ENCODE measurements at places on chromosomes 6 and 20.

DNA sequence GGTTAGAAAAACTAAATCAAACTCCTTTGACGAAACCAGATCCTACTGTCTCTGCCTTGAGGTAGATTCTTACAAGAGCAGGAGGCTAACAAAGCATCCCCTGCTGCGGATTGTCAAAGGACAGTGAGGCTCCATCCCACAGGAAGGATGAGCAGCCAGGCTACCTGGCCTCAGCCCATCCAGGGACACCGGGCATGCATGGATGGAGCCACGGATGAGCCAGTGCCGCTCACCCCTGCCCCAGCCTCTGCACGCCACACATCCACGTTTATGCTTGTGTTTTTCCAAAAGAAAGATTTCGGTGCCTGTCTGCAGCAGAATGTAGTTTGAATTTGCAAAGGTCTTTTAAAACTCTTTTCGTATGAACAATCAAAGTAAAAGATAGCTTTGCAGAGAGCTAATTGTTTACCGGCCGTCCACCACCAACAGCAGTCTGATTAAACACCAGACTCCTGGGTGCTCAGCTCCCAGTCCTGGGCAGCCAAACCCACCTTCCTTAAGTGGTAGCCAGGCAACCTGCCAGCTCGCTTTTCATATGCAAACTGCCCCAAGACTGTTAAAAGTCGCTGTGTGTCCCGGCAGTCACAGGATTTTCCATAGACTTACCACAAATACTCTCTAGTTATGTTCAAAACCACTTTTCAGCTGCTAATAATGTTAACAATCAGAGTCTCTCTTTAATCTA lies 999 bp downstream of the THBS2 start:
- no peak for DNase-seq

DNA sequence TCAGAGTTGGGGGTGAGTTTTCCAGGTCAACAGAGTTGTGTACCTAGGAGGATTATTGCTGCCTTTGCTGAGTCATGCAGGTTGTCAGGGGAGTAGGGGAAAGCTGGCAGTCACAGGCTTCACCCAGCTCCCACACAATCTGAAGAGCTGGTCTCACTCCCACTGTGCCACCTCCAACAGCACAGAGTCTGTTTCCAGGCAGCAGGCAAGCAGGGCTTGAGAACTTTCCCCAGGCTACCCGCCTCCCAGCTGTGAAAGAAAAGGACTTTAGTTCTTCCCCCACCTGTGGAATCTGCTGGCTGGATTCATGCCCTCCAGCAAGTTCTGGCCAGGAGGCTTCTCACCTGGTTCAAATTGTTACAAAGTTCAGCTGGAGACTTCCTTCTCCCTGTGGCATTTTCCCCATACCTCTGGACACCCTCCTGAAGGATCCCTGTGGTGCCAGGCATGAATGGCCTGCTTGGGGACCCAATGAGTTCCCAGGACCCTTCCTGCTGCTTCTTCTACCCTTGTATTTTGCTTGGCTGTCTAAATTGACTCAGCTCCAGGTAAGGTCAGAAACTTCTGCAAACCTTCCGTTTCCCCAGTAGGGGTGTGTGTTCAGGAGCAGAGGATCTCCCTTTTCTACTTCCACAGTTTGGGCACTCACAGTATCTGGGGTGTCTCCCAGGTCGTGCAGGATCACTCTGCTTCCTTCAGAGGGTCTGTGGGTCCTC lies 378.1 kb upstream of the MAN1A1 start:
- no peak for DNase-seq

DNA sequence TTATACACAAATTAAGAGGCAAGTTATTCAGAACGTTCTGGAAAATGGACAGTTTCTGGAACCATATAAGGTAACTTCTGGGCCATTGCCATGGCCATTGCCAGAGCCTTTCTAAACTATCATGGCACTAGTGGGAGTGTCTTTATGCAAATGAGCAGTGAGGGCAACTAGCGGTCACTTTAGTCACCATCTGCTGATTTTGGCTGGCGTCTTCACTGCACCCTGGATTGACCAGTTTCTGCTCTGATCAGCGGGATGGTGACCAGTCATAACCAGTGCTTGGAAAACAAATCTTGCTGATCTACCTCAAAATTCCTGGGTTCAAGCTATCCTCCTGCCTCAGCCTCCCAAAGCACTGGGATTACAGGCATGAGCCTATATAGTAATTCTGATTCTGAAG lies 7.3 kb upstream of the SNTA1 start:
- no peak for DNase-seq

DNA sequence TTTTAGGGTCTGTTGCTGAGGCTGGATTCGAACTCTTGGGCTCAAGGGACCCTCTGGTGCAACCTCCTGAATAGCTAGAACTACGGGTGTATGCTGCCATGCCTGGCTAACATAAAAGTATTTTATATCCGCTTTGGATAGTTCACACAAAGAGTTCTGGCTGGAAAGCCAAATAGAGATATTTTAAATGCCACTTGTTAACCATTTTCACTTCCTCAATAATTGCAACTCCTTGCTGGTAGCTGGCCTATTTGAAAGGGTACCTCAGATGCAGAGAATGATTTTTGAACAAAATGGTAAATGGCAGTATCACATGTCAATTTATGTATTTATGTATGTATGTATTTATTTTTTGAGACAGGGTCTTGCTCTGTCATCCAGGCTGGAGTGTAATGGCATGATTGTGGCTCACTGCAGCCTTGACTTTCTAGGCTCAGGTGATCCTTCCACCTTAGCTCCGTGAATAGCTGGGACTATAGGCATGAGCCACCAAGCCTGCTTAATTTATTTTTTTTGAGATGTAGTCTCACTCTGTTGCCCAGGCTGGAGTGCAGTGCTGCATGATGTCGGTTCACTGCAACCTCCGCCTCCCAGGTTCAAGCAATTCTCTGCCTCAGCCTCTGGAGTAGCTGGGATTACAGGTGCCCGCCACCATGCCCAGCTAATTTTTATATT lies 12.9 kb upstream of the JARID2 start:
- no peak for DNase-seq

- DNase-seq, result no peak
Observed at GRCh38 chr20:37899105-37900045, 3.6 kb upstream of the VSTM2L start.

DNA sequence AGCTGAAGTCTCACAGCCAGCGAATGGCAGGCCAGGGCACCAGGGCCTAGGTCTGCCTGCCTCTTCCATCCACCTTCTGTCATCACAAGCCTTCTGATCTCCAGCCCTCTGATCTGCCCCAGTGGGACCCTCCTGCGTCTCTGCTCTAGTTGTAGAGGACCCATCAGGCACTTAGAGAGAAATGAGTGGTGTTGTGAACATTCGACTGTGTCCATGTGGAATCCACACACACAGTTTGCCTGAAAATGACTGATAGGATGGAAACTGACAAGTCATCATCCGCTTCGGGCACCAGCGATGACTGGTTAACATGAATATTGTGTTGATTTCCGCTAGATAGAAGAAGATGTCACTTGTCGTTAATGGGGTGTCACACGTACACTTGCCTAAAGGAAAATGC lies 221.0 kb downstream of the PTPRT start:
- DNase-seq, result no peak

- no peak for DNase-seq
Observed at GRCh38 chr20:7003598-7003997, 236.1 kb downstream of the BMP2 start.

- DNase-seq, result no peak
Observed at GRCh38 chr6:123028263-123028662, 32.2 kb downstream of the CLVS2 start.

DNA sequence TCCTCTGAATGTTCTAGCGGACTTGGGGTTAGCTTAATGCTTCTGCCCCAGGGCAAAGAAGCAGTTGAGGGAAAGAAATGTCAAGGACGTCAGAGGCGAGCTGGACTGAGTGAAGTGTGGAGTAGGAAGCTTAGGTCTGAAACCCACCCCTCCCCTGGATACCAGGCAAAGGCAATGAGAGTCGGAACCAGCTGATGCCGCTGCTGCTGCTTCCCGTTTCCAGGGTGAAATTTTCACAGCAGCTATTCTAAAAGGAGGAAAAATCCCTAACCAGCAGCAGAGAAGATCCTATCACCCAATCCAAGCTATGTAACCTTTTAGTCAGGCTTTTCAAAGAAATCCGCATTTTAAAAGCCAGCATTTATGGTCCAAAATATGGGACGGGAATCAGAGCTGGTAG lies 564.3 kb downstream of the LMBRD1 start:
- DNase-seq, result no peak

DNA sequence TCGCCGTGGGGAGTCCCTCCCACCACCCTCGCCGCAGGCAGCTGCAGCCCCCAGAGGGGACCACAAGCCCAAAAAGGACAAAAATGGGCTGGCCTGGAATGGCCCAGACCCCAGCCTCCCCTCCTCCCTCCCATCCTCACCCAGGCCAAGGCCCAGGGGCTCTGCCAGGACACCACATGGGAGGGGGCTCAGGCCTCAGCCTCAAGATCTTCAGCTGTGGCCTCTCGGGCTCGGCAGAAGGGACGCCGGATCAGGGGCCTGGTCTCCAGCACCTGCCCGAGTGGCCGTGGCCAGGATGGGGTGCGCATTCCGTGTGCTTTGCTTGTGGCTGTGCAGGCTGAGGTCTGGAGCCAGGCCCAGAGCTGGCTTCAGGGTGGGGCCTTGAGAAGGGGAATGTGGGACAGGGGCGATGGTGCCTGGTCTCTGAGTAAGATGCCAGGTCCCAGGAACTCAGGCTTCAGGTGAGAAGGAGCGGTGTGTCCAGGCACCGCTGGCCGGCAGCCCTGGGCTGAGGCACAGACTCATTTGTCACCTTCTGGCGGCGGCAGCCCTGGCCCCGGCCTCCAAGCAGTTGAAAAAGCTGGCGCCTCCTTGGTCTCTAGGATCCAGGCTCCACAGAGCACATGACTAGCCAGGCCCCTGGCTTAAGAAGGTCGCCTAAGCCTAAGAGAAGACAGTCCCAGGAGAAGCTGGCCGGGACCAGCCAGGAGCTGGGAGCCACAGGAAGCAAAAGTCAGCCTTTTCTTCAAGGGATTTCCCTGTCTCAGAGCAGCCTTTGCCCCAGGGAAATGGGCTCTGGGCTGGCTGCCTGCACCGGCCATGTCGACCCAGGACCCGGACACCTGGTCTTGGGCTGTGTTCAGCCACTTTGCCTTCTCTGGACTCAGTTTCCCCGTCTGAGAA lies 35.2 kb upstream of the MRGBP start:
- no peak for DNase-seq

DNA sequence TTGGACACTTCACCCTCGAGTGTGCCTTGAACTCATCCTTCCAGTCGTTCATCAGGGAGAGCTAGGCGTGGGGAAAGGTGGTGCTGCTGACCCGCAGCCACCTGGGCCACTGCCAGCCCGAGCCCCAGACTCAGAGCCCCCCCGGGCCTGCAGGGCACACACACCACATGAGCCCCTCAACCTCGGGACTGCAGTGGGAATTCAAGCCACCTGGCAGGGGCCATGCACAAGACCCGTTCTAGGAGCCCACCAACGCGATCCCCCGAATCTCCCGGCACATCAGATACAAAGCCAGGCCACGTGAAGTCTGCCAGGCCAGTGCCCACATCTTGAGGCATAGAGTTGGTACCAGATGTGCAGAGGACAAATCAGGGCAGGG lies 2.8 kb downstream of the ZNF512B start:
- DNase-seq, result no peak

- DNase-seq, result no peak
Observed at GRCh38 chr6:124868481-124868880, 93.8 kb upstream of the RNF217 start.

DNA sequence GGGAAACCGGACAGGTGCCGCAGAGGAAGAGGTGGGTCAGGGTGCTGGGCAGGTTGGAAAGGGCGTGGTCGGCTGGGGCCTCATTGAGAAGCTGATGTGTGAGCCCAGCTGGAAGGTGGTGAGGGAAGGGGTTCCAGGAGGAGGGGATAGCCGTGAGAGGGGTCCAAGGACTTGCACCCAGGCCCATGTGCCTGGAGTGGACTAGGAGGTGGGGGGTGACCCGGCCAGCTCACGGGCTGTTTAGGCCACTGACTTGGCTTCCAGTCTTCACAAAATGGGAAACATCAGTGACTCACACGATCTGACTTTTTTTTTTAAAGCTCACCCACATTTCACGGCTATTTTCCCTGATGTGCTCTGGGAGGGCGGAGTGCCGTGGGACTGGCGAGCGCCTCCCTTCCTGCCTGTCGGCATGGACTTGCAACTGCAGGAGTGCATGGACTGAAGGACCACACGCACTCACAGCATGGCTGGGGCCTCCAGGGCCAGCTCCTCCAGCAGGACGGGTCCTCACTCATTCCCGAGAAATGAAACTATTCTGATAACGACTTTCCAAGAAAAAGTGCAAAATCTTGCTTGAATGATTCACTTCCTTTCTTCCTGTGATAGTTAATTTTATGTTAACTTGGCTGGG lies 13.5 kb upstream of the PDE10A start:
- no peak for DNase-seq

DNA sequence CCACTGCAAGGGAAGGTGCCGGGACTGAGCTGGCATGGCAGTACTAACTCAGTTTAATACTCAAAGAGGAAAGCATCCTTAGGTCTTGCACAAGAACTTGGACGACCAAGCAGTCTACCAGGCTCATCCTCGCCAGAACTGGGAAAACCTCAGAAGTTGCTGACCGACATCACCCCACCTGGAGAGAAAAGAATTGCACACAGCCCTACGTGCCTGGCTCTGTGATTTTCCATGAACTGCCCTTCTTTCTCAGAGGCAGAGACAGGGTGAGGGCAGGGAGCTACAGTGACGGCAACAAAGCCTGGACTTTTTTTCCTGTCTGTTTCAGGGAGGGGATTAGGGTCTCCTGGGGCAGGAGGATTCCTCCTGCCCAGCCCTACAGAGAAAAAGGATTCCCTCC lies 8.0 kb downstream of the JAG1 start:
- DNase-seq, result no peak

DNA sequence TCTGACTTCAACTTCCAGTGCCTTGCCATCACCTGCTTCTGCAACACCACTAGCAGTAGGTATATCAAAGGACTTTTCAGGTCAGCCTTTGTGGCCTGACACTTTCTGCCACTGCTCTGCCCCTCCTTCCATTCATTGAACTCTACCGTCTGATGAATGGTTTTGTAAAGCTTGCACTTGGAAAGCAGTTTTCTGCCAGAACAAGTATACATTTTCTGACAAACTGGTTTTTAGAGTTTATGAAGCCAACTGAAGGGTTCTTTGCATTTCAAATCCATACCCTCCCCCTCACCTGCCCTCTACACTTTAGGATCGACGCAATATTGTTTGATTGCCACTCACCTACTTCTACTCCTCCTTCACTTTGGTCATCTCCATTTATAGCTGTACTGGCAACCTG lies 603.1 kb downstream of the HACE1 start:
- no peak for DNase-seq

Data from posterior cingulate gyrus (tissue), 11 donors.